ENCODE measurements at places on chromosomes 16 and 17.

- DNase-seq, result no peak
Observed at GRCh38 chr17:67050066-67050465, 5.7 kb downstream of the CACNG1 start.

DNA sequence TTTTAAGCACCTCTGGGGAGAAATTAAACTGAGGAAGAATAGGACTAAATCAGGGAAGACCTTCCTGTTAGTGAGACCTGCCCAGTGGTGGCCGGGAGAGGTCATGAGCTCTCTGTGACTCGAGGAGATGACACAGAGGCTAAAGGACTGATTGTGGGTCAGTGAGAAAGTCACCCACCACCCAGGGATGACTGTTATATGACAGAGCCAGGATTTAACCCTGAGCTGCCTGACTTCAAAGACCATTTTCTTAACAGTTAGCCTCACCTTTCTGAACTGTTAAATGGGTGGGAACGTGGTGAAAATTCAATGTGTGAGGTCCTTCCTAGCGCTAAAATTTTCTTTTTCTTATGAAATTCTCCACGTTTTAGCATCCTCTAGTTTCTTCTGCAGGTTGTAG, 72.5 kb downstream of the WSB1 start:
- DNase-seq, result no peak

- DNase-seq, result no peak
Observed at GRCh38 chr17:82023447-82024241, 539 bp downstream of the LRRC45 start.

GRCh38 chr16:86983621-86984020, 333.6 kb downstream of the C16orf95 start:
- no peak for DNase-seq

DNA sequence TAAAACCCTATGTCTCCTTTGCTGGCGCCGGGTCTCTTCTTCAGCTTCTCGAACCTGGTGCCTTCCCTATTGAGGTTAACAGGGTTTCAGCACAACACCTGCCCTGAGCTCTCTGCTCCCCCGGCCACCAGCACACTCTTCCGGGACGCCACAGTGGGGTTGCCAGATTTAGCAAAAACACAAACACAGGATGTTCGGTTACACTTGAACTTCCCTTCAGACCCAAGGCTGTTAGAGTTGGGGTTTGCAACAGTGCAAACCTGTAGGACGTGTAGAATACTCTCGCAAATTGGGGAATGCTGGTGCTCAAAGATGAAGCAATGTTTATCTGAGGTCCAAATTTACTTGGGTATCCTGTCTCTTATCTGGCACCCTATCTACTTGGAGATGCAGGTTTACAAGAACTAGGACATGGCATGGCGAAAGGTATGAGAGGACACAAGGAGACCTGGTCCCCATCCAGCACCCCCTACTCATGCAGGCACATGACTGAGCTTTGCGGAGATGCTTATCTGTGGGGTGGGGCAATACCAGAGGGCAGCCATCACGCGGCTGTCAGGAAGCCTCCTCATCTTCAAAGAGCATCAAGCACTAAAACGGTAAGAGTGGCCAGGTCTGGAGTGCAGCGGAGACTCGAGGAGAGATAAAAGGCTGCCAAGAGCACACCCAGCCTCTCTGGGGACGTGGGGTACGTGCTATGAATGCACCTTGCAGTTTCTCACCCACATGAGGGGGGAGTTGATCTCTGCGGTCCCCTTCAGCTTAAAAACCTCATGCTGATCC, 52.8 kb downstream of the SDK2 start:
- no peak for DNase-seq
